ENCODE measurements at places on chromosomes 16 and 17. TPM values are rescaled to one million over a fixed set of nuclear protein-coding genes. Genes with fewer than 3 reads are reported as not detected.

Gene OTOA
- total RNA-seq: 0.17 TPM

Gene ABCA10
- 0.14 TPM for total RNA-seq

Gene PLK1
- total RNA-seq: 13.1 TPM

Gene KRTAP9-4
- not detected for total RNA-seq
